ENCODE measurements at places on chromosomes 6 and 20.

- peak; percentile 26 for DNase-seq
Observed at GRCh38 chr20:43558412-43559146, at the start of gene SGK2. Gene SGK2, plus strand, starts transcription at chr20:43559027. Its CDS starts 7,469 bp downstream, at chr20:43566496.

- no peak for DNase-seq
Observed at GRCh38 chr6:29553268-29554057, 6.1 kb downstream of the UBD start.

GRCh38 chr6:42958125-42958524, 2.4 kb upstream of the GNMT start:
- DNase-seq: no peak

DNA sequence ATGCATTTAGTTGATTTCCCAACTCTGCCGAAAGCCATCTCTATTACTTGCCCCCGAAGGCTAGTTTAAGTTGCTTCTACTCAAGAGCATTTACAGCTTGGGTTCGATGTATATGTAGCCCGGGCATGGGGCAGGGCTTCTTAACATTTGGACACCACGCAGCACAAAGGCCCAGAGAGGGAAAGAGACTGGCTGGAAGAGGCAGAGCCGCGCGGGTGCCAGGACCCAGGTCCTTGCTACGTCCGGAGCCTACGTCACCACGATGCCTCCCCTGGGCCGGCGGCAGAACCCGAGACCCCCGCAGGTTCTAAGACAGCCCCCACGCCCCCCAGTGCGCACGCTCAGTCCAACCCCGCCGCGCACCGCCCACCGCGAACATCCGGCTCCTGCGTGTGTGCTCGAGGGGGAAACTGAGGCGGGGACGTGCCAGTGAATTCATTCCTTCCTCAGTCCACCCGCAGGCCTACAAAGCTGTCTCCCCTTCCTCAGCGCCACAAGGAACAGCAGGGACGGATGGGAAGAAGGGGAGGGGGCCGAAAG, 367 bp upstream of the PCIF1 start:
- DNase-seq: peak; percentile 37

- no peak for DNase-seq
Observed at GRCh38 chr20:45874576-45874975, 6.5 kb upstream of the ZSWIM1 start.

DNA sequence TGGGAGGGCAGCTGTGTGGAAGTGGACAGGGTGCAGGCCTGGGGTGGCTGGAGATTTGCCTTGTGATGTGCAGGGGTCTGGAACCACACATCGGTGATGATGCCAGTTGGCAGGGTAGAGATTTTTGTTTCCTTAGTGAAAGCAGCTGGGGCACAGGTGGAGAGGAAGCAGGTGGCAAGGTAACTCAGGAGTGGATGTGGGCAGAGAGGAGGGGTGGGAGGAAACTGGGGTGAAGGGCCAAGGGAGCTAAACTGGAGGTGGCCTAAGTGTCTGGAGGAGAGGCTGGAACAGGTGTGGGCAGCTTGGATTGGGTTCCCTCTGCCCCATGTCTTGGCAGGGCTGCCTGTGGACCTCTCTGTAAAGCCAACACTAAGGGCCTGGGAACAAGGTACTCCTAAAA, 4.7 kb upstream of the SCUBE3 start:
- no peak for DNase-seq

DNA sequence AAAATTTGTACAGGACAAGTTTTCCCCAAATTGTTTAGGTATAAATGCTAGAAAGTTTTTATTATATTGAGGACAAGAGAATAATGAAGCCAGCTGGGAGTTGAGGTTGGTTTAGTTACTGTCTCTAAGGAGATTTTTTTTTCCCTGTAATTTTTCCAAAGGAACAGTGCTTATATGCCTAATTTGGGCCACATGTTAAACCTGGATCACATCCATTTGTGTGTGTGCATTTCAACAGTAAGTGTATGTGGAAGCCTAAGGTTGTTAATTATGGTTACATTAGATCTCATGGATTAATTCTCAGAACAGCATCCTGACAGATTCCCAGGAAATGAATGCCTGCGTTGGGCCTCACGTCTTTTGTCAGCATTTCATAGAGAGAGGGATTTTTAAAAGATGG, 4.5 kb downstream of the IGF2R start:
- DNase-seq: no peak

- DNase-seq: no peak
Observed at GRCh38 chr6:42021847-42022754, 28.2 kb upstream of the TAF8 start.

DNA sequence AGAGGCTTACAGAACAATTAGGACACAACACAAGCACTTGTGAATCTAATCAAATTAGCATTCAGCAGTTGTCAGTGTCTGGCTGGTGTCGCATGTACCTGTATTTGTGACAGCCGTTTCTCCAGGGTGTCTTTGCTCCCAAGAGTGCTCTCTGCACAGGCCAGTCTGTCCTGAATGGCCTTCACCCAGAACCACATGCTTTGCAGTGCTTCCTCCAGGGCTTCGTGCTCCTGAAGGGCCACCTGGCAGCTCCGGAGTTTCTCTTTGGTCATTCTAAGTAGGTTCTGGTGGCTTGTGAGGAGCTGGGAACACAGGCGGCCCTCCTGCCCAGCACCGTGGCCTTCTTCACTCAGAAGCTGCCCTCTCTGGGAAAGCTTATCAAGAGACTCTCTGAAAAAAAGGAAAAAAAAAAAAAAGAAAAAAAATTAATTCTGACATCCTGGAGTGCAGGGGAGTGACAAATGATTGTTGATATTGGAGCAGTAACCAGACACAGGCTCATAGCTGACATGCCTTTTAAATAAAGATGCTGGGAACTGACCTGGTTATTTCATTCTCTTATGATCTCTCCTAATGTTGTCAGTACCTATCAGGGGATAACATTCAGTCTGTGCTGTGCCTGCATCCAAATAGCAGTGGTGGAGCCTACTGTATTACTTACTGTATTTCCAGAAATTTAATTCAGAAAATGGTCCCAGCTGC, 245.8 kb downstream of the SYNE1 start:
- no peak for DNase-seq

DNA sequence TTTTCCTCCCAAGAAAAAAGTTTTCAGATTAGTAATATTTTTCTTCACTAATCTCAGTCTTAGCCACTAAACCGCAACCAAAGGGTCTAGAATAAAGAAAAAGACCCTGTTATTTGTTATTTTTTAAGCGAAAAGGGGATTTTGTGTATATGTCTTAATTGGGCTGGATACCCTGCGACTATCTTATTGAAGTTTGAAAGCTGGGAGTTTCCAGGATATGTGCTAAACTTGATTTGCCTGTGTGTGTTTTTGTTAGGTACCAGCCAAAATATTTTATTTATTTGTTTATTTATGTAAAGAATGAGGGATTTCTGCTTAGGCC, 52.4 kb downstream of the TNFAIP3 start:
- DNase-seq: no peak

GRCh38 chr6:137155830-137156229, 17.6 kb downstream of the IL22RA2 start:
- no peak for DNase-seq

DNA sequence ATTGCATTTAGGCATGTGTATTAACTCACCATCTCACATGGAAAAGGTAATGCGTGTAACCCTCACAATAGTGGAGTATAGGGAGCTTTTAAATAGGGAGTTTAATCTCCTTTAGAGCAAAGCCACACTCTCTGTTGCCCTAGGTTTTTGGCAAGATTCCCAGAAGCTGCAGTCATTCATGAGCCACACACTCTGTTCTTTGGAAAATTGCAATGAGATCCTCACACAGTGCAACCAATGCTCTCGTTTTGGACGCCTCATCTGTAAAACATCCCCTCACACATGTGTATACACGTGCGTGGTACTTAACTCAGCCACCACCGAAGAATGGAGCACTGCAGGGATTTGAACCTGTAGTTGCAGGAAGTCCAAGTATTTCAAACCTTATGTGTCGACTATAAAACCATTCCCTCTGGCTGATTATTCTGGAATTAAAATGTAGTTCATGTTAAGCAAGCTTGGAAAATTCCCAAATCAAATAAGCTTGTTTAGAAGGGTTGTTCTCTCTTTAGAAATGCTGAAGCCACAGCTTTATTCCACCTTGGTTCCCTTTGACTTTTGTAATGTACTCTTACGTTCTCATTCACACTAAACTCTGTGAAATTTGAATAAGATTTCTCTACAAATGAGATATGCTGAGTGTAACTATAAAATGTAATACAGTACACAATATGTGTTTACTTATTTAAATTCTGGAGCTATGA, 489.8 kb upstream of the MANEA start:
- DNase-seq: no peak

GRCh38 chr6:7999201-7999600, 65.0 kb downstream of the BLOC1S5 start:
- DNase-seq: no peak

- no peak for DNase-seq
Observed at GRCh38 chr6:148516617-148517016, 174.0 kb downstream of the SASH1 start.

- no peak for DNase-seq
Observed at GRCh38 chr6:131244942-131245341, 109.7 kb downstream of the AKAP7 start.

DNA sequence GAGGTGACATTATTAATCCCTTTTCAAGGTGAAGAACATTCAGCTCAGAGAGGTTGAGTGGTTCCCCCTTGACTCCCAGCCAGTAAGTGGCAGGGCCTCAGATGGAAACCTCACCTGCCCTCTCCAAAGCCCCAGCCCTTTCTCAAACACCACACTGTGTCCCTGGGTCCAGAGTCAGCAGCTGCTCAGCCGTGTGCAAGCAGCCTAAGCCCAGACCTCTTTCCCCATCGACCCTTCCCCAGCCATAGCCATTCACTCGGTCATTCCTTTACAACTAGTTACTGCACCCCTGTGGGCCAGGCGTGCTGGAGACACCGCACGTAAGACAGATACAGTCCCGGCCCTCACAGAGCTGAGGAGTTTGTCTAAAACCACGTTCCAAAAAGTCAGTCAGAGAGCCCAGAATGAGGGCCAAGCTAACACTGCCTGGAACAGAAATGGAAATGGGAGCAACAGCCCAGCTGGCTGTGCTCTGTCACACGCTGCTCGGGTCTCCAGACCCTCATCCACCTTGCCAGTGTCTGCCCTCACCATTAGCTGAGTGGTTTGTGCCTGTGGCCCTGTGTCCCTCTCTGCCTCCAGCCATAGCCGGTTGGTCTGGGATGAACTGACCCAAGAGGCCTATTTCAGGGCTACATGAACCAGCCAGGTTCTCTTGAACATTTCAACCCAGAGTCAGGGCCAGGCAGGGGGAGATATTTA, 29.6 kb downstream of the ZC3H12D start:
- no peak for DNase-seq

DNA sequence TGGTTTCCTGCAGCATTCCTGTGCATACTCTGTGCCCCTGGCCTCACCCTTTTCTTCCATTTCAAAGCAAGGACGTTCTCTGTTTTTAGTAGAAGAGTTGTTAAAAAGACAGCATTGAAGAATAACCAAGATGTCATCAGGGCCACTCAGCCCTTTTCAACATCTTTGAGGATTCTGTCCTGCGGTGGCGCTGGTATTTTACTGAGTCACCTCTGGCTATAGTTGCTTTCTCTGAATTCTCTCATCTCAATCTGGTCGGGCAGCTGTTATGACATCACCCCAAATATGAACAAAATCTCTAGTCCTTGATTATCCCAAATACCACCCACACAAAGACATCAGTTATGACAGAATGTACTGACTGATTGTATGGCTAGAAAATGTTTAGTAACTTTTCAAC, 204.2 kb downstream of the GRIK2 start:
- DNase-seq: no peak

DNA sequence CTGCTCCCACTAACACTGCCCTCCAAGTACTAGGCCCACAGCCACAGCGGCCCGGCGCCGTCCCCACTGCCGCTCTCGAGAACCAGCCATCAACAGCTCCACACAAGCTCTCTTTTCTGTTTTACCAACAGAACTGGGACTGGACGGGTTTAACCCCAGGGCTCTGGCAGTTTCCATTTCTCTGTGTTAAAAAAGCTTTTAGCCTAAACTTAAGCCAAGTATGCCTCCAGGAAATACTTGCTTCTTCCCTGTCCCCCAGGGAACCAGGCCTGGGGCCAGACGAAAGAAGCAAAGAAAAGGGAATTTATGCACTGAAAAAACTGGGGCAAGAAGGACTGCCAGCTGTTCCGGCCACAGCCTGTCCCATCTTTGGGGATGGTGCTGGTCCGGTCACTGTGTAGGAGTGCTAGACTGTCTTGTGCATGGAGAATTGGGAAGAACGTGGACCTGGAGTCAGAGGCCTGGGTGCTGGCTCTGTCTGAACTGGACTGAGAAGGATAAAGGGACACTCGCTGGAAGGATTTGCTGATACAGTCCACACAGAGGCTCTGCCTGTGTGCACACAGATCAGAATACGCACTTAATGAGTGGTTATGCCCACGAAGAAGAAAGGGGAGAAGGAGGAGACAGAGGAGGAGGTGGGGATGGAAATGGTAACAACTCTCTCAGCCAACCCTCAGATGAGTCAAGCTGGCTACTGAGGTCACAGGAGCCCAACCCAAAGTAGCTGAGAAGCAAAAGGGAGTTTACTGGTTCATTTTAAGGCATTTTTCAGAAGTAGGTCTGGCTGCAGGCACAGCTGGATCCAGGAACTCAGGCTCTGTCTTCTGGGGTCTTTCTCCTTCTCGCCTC, 254.4 kb upstream of the PMEPA1 start:
- no peak for DNase-seq

GRCh38 chr20:47235853-47236638, 120.5 kb downstream of the ZMYND8 start:
- DNase-seq: no peak

DNA sequence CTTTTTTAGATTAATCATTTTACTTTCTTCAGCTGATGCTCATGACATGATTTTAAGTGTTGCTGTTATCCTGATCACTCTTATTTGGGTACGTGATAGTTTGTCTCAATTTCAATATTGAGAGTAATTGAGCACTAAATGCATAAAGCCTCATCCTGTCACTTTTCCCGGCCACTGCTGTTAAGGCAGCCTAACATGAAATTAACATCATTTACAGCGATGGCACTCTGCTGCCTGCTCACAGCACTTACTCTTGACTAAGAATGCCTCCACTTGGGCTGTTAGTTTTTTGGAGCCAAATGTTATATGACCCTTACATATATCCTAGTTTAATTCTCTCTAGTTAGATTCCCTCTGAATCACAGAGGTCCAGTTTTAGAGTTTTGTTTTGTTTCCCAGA, 107.3 kb downstream of the SLX4IP start:
- DNase-seq: no peak

- peak; percentile 82 for DNase-seq
Observed at GRCh38 chr6:39309942-39310531, 4.2 kb downstream of the KCNK17 start.

All from H54 (cell line).